ENCODE measurements at places on chromosomes 11 and 22.

- no peak for DNase-seq
Measured at GRCh38 chr22:37680191-37680851, 4.9 kb downstream of the LGALS1 start.

DNA sequence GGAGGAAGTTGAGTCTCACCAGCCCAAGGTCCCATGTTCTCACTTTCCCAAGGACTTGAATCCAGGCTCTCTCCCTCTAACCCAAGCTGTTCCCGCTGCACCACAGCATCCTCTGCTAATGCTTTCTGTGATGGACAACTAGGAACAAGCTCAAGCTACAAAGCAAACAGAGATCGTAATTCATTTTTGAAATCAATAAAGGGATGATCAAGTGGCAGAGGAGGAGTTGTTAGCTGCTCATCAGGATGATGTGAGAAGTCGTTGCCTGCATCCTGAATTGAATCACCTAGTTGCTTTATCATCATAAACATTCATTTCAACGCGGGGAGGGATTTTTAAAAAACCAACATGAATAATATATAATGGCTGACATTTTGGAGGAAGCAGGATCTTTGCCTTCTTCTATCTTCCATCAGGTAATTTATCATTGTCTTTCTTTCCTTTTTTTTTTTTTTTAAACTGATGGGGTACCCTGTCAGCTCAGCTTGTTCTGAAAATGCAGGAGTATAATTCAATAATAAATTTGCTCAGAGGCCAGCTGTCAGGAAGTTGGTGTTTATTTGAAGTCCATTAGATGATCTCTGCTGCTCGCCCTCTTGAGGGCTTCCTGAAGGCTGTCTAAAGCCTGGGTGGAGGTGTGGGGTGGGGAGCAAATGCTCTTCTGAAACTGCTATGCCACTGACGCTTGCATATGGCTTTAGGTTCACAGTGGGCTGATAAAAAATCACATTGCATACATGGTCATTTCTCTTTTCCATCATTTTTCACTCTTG is 174.4 kb upstream of the NARS2 start:
- DNase-seq = no peak

DNA sequence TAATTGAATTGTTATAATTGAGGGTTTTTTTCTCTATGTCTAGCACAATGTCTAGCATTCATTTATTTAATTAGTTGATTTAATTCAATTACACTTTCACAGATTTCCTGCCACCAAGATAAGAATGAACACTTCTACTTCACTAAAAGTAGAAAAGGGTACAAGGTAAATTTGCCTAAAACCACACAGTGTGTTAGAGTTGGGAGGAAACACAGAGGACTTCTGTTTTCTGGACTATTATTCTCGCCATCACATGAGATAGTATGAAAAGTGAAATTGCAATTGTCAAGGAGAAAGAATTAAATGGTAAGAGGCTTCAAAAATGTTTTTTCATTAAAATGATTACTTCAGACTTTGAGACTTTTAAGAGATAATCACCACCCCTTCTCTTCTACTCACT is 109.5 kb downstream of the ETS1 start:
- DNase-seq = no peak

DNA sequence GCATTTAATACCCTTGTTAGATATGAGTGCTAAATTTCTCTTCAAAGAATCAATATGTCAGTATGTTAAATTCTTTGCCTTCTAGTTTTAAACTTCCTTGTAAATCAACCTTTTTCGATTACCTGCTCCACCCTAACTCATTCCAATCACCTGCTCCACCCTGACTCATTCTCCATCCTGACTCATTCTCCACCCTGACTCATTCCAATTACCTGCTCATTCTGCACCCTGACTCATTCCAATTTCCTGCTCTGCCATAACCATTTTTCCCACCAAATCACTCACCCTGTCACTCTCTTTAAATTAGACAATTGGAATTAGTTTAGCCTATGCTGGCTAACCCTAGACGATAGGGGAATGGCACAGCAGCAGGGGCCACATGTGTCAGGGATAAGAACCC is 519.5 kb upstream of the LRRC4C start:
- no peak for DNase-seq

DNA sequence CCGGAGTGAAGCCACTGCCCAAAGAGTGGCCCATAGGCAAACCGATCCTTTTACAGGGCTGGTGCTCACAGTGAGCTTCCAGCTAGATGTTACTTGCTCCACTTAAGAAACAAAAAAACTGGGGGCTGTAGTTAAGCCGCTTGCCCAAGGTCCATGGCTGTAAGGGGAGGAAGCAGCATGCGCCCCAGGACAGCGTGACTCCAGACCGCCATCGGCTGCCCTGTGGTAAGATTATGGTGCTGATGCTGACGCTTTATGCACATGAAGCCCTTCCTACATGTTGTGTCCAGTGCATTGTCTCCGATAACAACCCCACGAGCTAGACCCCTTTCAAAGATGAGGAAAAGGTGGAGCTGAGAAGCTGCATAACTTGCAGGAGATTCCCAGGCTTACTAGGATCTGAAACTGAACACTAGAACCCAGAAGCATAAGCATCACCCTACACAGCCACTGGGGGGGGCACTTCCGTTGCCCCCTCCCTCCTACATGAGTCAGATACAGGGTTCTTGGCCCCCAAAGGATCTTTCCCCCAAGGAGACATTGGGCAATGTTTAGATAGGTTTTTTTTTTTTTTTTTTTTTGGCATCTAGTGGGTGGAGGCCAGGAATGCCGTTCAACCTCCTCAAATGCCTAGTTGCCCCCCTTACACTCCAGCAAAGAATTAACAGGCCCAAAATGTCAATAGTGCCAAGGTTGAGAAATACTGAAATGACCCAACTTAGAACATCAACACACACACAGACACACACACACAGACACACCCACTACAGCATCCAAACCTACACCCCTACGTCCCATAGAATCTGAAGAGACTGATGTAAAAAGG is 53.9 kb downstream of the MN1 start:
- no peak for DNase-seq

DNA sequence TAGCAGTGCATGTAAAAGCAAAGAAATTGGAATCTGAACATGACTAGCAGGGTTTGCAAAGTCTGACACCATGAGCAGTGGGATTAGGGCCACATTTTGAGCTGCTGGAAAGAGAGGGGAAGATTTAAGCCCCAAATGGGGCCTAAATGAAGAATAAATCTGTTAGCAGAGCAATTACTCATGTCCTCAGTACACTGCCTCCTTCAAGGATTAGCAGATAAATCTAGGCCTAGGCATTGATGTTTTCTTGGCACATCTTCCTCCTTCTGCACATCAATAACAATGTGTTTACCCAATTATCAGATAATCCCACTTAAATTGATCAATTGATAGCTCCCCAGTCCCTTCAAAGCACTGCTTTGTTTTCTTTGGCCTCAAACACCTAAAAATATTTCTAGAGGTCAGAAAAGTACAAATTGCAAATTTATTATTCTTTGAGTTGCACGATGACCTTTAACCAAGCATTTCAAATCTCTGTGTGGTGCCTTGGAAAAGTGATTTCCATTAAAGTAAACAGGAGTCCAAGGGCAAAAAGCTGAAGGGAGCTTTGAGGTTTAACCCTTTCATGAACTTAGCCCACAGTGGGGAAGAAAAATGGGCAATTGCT is 514.7 kb upstream of the CHORDC1 start:
- DNase-seq = no peak

DNA sequence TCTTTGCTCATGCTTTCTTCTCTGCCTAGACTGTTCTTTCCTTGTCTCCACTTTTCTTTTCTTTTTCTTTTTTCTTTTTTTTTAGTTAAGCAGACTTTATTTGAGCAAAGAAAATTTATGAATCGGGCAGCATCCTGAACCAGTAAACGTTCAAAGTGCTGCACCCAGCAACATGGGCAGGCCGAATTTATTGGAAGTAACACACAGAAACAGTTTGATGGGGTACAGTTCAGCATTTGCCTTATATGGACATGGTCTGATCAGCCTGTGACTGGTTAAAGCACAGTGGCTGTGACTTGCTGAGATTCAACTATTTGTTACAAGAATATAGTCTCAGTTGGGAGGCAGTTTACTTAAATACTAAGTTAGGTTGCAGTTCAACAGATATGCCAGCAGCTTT is 16.0 kb downstream of the CD3E start:
- DNase-seq = no peak

DNA sequence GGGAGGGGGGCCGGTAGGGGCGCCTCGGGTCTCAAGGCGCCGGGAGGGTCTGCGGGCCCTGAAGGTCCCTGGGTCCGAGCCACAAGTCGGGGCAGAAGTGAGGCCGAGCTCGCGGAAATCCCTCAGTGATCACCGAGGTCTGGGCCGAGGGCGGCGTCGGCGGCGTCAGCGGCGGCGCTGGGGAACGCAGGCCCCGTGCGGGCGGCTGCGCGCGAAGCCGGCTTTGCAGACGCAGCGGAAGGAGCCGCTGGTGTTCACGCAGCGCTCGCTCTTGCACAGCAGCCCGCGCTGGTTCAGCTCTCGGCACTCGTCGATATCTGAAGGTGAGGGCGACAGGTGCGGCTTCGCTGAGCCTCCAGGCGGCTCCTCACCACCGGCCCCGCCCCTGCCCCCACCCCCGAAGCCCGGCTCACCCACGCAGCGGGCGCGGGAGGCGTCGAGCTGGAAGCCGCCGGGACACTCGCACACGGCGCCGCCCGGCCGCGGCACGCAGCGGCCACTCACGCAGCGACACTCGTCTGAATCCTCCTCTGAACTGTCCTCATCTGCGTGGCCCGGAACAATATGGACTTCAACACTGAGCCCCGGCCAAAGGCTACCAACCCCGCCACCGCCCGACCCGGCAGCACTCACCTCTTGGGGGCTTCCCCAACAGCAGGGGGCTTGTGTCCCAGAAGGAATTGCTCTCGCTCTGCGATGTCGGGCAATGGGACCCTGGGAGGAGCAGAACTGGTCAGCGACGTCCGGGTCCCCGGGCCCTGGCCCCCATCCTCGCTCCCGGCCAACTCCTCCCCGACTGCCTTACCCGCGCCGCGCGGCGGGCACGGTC is 14.2 kb downstream of the SCYL1 start:
- no peak for DNase-seq

- no peak for DNase-seq
Measured at GRCh38 chr11:45609337-45609736, 56.1 kb downstream of the CHST1 start.

DNA sequence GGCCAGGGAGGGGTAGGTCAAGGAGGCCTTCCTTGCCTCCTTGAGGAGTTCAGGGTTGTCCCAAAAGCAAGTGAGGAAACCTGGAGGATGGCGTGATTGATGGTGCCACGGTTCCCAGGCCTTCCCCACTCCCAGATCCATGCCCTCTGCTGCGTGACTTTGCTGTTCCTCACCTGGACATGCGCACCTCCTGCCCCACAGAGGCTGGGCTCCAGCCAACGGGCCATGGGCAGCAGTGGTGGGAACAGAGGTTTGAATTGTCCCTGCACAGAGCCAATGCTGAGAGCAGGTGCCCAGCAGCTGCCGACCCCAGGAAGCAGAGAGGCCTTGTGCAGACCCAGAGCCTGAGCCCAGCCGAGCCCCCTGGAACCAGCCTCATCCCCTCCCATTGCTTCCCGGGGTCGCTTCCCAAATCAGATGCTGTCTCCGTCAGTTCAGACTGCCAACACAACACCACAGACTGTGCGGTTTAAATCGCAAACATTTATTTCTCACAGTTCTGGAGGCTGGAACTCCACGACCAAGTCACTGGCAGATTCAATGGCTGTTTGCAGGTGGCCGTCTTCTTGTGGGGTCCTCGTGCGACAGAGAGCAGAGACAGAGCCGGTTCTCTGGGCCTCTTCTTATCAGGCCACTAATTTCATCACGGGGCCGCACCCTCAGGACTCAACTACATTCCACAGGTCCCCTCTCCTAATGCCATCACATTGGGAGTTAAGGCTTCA is 6.2 kb upstream of the LINC01488 start:
- DNase-seq = no peak
